Stimulated activated CD8-positive, alpha-beta memory T cell treated with anti-CD3 and anti-CD28 coated beads, Interleukin-2, amount 100 ng/mL, for 1 hour (primary cell): ENCODE measurements at places on chromosomes 7 and 10.

- no peak for DNase-seq
These were observed 205.1 kb downstream of the EMX2 start for GRCh38 chr10:117747636-117748035.

DNA sequence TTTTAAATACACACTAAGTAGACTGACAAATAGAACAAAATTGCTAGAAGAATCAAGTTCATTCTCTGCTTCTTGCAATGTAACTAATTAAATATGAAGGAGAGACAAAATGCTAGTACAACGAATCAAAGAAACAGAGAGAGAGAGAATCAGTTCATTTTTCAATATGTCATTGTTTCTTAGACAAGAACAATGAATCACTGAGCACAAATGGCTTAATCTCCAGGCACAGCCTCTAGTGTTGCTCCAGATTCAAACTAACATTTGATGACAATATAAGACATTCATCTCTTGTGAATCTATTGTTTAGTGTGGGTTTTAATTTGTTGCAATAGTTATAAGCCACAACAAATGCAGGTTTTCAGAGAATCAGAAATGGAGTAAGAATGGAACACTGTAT, 357.4 kb upstream of the TMEM229A start:
- no peak for DNase-seq

DNA sequence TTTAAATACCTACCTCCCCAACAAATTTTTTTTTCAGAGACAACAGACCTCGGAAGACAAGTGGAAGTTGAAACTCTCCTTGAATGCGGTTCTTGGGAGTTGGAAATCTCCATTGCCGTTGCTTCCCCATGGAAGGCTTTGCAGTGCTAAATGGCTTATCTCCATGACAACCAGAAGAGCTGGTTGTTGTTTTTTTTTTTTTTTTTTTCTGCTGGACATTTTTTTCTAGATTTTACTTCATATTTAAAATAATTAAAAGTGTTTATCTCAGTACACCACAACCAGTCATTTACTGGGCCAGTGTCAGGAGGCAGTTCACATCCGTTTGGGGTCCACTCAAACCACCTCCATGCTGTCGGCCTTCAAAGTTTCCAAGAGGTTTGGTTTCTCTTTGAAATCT, 348.5 kb upstream of the PRKCQ start:
- DNase-seq: no peak

- no peak for DNase-seq
These were observed 32.7 kb upstream of the ARMS2 start for GRCh38 chr10:122421742-122422141.

DNA sequence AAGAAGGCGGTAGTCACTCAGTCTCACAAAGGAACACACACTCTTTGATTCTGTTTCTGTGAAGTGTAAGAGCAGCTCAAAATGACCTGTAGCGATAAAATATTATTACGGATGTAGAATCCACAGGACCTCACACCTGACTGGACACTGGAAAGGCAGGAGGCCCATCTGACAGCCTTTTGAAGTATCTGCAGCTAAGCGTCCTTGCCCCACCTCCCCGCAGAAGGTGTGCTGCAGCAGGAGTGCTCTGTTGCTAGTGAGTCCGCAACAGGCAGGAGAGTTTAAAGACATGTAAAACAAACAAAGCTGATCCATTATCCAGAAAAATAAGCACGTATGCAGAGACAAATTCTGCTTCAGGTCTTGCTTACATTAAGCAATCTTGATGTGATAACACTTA, 355.5 kb downstream of the GPR158 start:
- no peak for DNase-seq

DNA sequence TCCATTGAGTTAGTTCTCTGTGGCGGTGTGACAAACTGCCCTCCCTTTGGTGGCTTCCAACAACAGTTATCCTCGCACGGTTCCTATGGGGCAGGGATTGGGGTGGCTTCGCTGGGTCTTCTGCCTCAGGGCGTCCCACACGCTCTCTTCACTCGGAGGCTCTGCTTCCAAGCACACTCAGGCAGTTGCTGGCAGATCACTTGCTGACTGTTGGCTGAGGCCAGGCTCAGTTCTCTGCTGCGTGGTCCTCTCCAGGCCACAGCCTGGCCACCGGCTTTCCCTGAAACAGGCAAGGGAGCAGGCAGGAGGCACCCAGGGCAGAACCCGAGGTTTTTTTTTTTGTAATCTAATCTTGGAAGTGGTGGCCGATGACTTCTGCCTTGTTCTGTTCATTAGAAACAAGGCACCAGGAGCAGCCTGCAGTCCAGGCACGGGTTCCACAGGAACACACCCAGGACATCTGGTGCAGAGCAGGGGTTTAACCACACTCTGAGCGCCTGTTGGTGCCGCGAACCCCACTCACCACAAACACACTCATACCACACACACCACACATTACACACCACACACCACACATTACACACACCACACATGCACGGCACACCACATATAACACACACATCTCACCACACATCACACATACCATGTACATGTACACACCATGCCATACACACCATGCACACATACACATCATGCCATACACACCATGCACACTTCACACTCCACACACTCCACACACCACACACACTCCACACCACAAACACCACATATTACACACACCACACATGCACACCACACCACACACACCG, 112.2 kb downstream of the PTPN20 start:
- DNase-seq: no peak

DNA sequence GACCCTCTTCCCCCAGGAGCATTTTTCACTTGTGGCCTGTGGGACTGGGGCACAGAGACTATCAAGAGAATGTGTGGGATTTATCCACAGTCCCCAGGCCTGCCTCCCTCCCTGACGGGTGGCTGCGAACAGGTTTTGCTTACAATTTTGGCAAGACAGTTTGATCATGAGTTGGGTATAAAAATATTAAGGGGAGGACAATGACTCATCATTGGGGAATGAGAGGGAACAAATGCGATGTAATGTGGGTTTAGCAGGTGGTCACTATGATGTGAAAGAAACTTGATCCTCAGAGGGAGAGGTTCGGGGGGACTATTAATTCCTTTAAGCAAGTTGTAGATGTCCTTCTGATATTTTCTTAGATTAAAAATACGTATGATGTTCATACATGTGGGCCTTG, 52.2 kb downstream of the EMX2 start:
- no peak for DNase-seq

DNA sequence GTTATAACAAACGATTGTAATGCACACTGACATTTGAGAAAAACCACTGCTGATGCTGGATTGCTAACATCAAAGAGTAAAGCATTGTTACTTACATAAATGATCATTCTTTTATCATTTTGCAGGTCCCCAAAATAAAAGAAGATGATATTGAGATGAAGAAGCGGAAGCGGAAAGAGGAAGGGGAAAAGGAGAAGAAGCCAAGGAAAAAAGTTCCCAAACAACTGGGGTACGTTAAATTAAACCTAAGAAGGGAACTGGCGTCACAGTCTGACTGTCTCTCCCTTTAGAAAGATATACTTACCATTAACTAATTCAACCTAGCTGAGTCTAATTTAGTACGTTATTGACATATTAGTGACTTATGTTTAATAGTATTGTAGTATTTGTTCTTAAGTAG, 28.1 kb downstream of the UBN2 start:
- no peak for DNase-seq

- DNase-seq: no peak
These were observed 16.5 kb upstream of the PLAU start for GRCh38 chr10:73894245-73894971.

GRCh38 chr10:125720002-125720382, 483 bp downstream of the EDRF1 start:
- DNase-seq: no peak
